ENCODE measurements at places on chromosomes 7 and 10.

GRCh38 chr10:49290131-49290530 is 8.8 kb upstream of the C10orf71 start:
- DNase-seq = no peak

GRCh38 chr10:27252267-27253000 is 11.8 kb upstream of the ACBD5 start:
- DNase-seq = peak; percentile 91

- no peak for DNase-seq
Measured at GRCh38 chr10:9302140-9302746, 1247.8 kb downstream of the GATA3 start.

GRCh38 chr7:11706666-11707605 is 125.1 kb downstream of the THSD7A start:
- no peak for DNase-seq

DNA sequence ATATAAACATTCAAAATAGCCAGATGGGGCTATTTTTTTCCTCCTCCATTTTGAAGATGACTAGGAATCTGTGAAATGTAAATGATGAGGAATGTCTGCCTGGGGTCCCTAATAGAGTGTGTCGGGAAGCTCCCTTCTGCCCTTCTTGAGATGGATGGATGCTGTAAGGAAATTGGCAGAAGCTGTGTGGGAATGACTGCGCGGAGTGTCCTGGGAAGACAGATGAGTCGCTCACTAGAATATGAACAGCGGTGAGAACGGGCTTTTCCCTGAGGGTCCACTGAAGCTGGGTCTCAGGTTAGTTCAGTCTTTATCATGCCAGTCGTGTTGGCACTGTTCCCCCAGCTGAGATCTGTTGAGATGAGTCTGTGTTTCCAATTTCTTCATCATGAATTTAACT is 75.1 kb upstream of the PLPP4 start:
- no peak for DNase-seq

DNA sequence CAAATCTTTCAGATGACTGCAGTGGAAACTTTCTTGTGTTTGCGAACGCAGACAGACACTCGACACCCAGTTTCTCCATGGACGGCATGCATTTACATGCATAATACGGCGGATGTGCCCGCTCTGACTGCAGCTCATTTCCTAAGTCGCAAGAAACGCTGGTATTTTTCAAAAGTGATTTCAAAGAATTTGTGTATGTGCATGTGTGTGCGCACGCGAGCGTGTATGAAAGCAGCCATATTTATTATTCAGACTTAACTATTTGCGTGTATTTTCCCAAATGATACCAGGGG is 436.5 kb upstream of the MGMT start:
- DNase-seq = no peak

Measured in posterior vena cava (tissue), 2 donors.